NCI-H1105 (cell line): ENCODE measurements at places on chromosomes 1 and 21.
A peak's percentile ranks its signal among the peaks of the same experiment; 100 is the strongest.

DNA sequence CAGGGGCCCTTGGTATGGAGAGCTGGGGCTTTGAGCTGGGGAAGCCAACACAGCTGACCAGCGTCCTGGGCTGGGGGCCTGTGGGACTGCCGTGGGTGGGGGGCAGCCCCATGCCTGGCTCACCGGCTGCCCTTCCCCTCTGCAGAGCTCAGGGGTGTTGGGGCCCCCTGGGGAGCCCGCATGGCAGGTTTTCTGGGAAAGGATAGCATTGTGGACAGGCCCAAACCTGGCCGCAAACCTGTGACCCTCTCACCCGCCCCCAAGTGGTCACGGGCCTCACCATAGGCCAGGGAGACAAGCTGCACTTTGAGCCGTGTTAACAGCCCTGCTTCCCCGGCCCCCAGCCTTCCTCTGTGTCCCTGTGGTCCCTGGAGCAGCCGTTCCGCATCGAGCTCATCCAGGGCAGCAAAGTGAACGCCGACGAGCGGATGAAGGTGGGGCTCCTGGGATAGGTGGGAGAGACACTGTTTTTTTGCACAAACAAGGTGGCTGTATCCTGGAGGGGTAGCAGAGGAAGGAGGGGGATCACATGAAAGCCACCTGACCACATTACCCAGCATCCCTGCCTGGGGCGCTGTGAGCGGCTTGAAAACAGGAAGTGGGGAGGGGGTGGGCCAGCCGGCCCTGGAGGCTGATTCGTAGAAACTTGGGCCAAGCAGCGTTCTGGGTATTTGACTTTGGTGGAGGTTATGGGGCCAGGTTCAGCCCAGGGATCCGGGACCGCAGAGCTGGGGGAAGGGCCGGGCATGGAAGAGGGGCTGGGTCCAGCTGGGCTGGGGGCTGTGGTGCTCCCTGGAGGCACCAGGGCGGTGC, 65.9 kb downstream of the PIK3CD start:
- DNase-seq = no peak

GRCh38 chr21:42559326-42559725, 45.7 kb downstream of the SLC37A1 start:
- no peak for DNase-seq

- no peak for DNase-seq
Measured at GRCh38 chr1:163670989-163671757, 349.4 kb downstream of the NUF2 start.

- DNase-seq = no peak
Measured at GRCh38 chr1:42141978-42142377, 11.2 kb upstream of the GUCA2B start.

GRCh38 chr1:9322661-9323244, 30.1 kb downstream of the SPSB1 start:
- DNase-seq = no peak

DNA sequence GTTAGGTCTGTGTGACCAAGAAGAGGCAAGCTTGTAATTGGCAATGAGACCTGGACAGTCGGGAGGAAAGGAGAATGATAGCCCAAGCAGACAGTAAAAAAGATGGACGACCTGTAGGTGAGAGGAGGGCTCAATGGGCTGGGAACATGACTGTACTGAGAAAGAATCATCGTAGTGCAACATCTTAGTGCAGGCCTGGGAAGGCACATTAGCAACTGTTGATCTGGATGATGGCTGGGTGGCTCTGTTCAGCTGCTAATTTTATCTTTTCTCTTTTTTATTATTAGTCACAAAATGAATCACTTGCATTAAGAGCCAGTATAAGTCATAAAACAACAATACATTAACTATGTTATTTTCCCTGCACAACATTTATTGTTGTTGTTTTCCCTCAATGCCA, 32.9 kb downstream of the IFI44 start:
- DNase-seq = no peak

DNA sequence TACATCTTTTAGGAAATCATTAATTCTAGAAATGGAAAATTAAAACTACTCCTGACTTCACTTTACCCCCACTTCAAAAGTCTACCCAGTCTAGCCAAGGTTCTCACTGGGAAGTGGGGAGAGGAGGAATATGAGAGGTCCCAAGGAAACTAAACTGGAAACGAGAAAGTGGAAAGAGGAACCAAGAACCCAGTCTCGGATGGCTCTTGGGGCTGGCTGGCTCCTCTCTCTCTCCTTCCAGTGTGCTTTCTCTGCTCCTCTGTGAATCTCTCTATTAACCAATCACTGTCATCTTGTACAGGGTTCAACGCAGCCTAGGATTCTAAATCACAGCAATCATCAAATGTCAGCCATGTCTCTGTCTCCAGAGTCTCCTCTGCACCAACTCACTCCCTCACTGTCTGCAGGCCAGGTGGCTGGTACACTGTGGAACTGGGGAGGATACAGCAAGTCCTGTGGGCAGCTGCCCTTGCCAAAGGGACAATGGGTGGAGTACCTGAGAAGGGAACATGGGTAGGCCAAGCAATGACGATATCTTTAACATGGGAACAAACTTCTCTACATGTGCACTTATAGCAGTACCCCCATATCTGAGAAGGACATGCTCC, 33.7 kb downstream of the GNB1 start:
- DNase-seq = no peak

DNA sequence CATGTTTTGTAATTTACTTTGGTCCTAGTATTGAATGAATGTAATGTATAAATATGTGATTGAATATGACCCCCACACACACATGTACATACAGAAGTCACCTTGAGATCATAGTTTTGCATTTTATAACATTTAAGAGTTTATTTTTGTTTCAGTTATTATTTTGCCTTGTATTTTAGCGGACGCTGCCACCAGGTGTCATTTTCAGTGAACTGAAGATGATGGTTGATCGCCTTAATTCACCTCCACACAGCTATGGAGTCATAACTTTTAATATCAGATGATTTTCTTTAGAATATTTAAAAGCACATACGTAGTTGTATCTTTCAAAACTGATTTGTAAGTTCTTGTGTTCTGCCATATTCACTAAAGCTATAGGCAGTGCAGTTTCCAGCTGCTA, 130.4 kb downstream of the DYRK1A start:
- no peak for DNase-seq

- no peak for DNase-seq
Measured at GRCh38 chr1:18908911-18909771, 6.8 kb upstream of the ALDH4A1 start.

DNA sequence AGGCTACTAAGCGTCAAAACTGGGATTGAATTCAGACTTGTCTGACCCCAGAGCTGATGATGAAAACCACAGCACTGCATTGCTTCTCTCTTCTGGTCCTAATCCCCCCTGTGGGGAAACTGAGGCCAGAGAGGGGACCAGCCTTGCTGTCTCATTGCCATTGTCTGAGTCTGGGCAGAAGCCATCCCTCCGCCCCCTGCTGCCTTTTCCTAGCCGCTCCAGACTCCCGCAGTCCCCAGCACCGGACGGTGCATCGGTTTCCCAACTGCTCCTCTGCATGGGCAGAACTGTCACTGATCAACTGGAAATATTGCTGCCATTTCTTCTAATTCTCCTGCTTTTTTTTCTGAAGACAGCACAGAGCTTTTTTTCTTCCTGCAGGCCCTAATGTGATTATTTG, 157.4 kb downstream of the ACTL8 start:
- no peak for DNase-seq

- no peak for DNase-seq
Measured at GRCh38 chr1:200336901-200337391, 72.9 kb downstream of the ZNF281 start.

DNA sequence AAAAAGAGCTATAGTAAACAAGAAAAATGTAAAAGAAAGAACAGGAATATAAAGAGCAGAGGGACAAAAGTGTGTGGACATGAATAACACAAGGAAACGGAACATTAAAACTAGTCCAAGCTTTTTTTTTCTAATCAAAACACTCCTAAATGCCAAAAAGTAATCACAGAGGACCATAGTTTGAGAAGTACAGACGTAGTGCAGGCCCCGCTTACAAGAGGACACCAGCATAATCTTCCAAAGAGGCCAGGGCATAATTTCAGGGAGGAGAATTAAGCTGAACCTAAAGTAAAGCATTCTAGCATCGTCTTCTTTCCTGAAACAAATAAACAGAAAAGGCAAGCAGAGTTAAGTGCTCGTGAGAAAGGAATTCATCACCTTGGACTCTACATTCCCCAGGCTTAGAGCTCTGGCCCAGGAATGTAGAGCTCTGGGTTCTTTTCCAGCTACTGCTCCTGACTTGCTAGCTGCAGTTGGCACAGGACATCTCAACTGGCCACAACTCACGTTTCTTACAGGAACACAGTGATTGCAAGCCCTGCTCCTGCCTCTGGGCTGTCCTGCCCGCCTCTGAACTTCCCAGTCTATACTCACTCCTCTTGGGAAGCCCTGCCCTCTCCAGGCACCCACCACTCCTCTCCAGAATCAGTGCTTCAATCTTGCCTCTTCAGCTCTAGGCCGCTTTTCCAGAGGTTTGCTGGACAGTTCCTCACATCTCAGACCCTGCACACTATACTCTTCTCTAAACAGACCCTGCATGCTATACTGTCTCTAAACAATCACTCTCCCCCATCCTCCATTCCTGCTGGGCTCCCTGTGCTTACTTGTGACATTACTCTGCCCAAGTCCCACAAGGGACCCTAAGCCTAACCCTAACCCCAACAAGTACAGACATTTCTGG, 9.8 kb downstream of the RGS8 start:
- DNase-seq = no peak

- no peak for DNase-seq
Measured at GRCh38 chr1:234140388-234140787, 232.9 kb upstream of the COA6 start.

GRCh38 chr1:187854457-187854856, 1025.7 kb downstream of the PLA2G4A start:
- DNase-seq = no peak

DNA sequence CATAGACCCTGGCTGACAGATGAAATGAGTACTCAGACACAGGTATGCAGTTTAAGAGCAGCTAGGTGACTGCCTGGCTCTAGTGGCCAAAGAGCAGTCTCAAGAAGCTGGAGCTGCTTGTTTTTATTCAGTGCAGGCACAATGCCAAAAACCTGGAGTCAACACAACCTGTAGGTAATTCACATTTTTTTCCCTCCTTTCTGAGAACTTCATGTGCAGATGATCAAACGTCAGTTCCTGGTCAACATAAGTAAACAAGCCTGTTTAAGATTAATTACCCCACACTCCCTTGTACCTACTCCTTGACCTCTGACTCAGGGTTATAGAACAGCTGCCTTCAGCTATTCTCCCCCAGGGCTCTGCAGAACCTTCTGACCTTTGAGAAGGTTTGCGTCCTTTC, 17.3 kb upstream of the ACADM start:
- DNase-seq = no peak

DNA sequence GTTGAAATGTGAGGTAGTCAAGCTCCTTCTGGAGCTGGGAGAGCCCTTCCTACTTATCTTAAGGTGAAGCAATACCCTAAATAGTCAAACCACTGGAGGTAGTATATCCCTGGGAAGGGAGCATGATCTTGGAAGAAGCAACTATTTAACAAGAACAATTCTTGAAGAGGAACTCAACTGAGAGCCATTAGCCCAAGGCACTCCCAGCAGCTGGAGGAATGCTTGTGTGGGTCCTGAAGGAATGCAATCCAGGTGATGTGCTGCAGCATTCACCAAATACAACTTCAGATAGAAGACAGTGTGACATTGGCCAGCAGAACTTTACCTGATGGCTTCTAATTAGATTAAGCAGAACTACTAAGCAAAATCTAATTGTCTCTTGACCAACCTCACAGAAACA, 9.5 kb downstream of the FCER1A start:
- DNase-seq = no peak

DNA sequence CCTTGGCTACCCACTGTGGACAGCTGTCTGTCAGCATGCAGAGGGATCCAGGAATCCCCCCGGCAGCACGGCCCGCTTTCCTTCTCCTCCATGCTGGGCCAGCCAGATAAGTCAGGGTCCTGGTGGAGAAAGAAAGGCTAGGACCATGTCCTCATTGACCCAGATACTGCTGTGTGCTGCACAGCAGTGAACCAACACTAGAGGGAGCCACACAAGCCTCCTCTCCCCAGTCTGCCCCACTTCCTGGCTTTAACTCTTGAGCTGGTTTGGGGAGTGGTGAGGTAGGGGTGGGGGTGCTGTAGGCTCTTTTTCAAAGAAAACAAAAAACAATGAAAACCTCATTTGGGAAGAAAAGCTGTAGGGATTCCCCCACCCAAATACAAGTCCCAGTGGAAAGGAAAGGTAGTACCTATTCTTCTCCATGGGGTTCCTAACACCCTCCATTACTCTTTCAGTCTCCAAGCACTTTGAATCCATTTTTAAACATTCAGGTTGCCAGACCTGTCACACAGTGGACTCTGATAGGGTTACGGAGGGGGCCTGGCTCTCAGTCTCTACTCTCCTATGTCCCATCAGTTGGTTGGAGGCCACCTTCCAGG, 84.9 kb upstream of the CD1D start:
- DNase-seq = no peak

GRCh38 chr1:224579526-224579925, 36.6 kb upstream of the CNIH3 start:
- DNase-seq = no peak

- DNase-seq = peak; percentile 78
Measured at GRCh38 chr1:159000625-159001024, 9.1 kb upstream of the IFI16 start.

- DNase-seq = no peak
Measured at GRCh38 chr1:215081661-215082531, 641 bp upstream of the KCNK2 start.

DNA sequence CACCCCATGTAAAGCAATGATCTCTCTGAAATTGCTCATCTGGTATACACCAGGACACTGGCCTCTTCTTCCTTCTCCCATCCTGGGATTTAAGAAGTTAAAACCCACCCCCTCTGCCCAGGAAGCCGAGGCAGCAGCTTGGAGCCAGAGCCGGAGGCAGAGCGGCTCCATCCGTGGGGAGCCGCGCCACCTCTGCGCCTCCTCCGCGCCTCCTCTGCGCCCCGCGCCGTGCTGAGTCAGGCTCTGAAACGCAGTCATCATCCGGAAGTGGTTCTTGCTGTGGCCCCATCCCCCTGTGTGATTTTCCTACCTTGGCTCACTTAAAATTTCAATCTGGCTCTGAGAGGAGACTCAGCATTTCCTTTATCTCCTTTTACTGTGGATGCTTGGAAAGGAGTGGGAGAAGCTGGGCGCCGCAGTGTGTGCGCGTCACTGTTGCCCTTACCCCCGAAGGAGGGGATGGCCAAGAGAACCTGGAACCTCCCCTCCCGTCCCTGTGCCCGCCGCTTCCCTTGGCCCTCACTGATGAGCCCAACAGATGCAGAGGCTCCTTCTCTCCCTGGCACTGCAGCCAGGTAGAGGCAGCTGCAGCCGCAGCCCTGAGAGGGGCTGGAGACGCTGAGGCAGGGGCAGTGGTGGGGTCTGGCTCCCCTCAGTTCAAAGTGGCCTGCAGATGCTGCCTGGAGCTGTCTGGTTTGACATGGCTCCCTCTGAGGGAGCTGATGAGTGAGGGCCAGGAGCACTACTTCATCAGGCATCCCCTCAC, 15.3 kb upstream of the NPHP4 start:
- DNase-seq = no peak

- DNase-seq = no peak
Measured at GRCh38 chr1:12607263-12607662, 10.7 kb downstream of the DHRS3 start.

GRCh38 chr1:196546272-196547111, 61.7 kb downstream of the KCNT2 start:
- DNase-seq = no peak
